Activated CD8-positive, alpha-beta T cell treated with anti-CD3 and anti-CD28 coated beads, Interleukin-2, amount 10 ng/mL, durations not matched to agents 7 days and 5 days (primary cell): ENCODE measurements at places on chromosomes 6 and 20. TPM values are rescaled to one million over a fixed set of nuclear protein-coding genes. Genes with fewer than 3 reads are reported as not detected.
A peak's percentile ranks its signal among the peaks of the same experiment; 100 is the strongest.

- H3K4me3 ChIP-seq, result no peak overlapping the region
- DNase-seq, result no peak
- no peak overlapping the region for H3K27ac ChIP-seq
- no peaks in the 10 kb centered on the region for H3K27me3 ChIP-seq
These were observed 141.2 kb downstream of the CDK19 start for GRCh38 chr6:110674096-110674495.

The OGFRL1 gene
- 8.8 TPM for total RNA-seq

The LY6G5C gene
- 5.5 TPM for total RNA-seq

The SAPCD1 gene
- 15.4 TPM for total RNA-seq

DNA sequence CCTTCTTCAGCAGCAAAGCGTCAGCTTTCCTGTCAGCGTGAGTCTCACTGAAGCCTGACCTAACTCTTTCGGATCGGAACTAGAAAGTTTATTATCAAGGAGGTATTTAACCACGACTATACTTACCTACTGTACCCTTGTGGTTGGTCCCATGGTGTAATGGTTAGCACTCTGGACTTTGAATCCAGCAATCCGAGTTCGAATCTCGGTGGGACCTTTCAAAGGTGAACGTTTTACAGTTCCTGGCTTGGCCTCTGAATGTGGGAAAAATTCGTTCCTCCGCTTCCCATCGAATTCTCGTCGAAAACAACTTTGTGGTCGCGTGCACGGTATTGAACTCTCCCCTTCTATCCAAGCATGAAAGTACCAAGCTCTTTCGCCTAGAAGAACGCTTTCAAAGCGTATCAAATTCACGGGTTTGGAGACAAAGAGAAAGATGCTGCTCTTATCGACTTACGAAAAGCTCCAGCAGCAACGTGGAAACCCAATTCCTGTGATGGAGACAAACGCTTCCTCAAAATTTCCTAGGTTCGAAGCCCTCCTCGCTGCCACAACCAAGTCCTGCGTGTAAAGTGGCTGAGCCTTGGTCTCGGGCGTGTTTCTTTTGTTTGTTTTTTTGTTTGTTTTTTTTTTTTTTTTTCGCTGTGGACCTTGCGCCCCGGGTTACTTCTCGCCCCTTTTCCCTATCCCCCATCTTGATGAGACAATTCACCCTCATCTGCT is 63.7 kb downstream of the GPX5 start:
- peaks cover 66% of the 10 kb centered on the region for H3K27me3 ChIP-seq
- H3K4me1 ChIP-seq, result peaks cover 42% of the 10 kb centered on the region
- H3K4me3 ChIP-seq, result peak overlapping the region; percentile 4
- H3K36me3 ChIP-seq, result peaks cover 7% of the 10 kb centered on the region
- DNase-seq, result peak; percentile 45

The TCP11 gene
- total RNA-seq, result not detected

The PTCRA gene
- not detected for total RNA-seq

The TDRD6 gene
- not detected for total RNA-seq

DNA sequence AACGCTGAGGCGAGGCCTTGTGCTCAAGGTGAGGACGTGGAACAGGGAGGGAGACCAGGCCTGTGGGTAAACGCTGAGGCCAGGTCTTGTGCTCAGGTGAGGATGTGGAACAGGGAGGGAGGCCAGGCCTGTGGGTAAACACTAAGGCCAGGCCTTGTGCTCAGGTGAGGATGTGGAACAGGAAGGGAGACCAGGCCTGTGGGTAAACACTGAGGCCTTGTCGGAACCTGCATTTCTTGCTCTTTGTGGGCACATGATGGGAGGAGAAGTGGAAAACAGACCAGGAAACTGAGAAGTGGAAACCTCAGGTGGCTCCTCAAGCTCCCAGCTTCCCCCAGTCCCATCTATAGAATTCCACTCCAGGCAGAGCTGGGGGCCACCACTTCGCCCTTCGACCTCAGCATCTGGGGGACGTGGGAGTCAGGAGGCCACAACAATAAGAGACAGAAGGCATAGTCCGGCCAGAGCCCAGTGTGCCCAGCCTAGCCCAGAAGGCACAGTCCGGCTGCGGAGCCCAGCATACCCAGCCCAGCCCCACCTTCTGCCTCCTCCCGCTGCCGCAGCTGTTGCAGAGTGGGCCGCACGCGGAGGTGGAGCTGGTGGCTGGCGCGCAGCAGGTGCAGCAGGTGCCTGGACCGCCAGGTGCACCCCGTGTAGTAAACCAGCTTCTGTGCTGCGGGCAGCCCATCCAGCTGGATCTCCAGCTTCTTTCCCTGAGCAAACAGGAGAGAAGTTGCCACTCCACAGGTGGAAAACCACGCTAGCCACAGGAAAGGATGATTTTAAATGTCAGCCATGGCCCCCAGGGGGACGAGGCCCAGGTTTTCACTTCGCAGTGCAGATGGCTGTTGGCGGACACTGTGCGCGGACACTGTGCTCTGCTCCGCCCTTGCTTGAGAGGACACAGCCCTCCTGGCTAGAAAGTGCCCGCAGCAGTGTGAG is 17.5 kb downstream of the FRMD1 start:
- no peaks in the 10 kb centered on the region for H3K36me3 ChIP-seq
- no peak for DNase-seq
- no peak overlapping the region for H3K27ac ChIP-seq
- H3K4me1 ChIP-seq, result no peaks in the 10 kb centered on the region
- no peak overlapping the region for H3K4me3 ChIP-seq
- no peaks in the 10 kb centered on the region for H3K27me3 ChIP-seq

The NR2E1 gene
- not detected for total RNA-seq

GRCh38 chr6:140462453-140463311 is 1088.2 kb upstream of the CITED2 start:
- no peaks in the 10 kb centered on the region for H3K27me3 ChIP-seq
- H3K27ac ChIP-seq, result no peak overlapping the region
- H3K4me3 ChIP-seq, result no peak overlapping the region
- no peaks in the 10 kb centered on the region for H3K4me1 ChIP-seq
- DNase-seq, result no peak

DNA sequence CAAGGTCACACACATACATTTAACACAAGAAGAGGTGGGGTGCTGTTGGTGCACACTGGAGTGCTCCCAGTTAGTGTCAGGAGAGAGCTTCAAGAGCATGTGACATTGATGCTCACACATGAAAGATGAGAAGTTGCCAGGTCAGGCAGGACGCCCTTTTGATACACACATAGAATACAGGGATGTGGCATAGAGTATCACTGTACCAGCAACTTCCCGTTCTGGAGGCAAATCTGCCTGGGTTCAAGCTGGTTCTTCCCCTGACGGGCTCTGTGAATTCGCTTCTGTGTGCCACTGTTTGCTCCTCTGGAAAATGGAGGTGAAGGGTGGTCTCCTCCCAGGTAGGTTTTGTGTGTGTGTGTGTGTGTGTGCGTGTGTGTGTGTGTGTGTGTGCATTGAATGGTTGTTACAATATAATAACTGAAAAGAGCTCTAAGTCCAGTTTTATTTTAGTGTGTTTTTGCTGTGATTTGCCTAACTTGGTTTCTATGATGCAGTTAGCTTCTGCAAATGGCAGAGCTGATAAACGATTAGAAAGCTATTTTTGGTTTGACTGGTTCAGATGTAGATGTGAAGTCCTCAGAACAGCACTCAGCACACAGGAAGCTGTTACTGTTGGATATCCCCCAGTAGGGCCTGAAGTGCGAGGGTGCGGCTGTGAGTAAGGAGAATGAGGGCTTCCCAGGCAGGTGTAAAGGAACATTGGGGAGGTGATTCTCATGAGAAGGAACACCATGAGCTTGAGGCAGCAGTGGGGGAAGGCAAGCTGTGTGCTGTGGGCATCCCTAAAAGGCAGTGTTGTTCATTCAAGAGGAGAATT is 53.4 kb downstream of the HIVEP1 start:
- H3K4me1 ChIP-seq, result peaks cover 49% of the 10 kb centered on the region
- H3K4me3 ChIP-seq, result no peak overlapping the region
- peaks cover 13% of the 10 kb centered on the region for H3K36me3 ChIP-seq
- peak overlapping the region; percentile 30 for H3K27ac ChIP-seq

DNA sequence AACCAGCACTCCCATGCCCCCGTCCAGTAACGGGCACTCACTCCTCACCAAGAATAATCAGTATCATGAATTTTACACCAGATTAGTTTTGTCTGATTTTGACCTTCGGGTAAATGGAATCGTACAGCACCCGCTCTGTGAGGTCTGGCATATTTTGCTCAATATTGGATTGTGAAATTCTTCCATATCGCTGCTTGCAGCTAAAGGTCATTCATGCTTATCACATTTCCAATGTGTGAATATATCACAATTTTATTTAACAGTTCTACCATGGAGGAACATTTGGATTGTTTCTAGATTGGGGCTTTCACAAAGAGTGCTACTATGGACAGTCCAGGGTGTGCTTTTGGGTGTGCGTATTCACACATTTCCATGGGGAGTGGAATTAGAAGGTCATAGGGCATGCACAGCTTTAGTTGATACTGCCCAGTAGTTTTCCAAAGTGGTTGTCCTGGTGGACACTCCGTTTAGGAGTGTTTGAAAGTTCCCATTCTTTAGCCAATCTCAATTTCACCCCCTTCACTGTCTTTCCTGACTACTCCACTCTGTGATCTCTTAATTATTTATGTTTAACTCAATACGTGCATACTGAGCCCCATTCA is 86.6 kb downstream of the ISM1 start:
- no peaks in the 10 kb centered on the region for H3K36me3 ChIP-seq
- H3K27ac ChIP-seq, result no peak overlapping the region
- H3K4me1 ChIP-seq, result no peaks in the 10 kb centered on the region
- H3K27me3 ChIP-seq, result peaks cover 5% of the 10 kb centered on the region
- H3K4me3 ChIP-seq, result no peak overlapping the region

DNA sequence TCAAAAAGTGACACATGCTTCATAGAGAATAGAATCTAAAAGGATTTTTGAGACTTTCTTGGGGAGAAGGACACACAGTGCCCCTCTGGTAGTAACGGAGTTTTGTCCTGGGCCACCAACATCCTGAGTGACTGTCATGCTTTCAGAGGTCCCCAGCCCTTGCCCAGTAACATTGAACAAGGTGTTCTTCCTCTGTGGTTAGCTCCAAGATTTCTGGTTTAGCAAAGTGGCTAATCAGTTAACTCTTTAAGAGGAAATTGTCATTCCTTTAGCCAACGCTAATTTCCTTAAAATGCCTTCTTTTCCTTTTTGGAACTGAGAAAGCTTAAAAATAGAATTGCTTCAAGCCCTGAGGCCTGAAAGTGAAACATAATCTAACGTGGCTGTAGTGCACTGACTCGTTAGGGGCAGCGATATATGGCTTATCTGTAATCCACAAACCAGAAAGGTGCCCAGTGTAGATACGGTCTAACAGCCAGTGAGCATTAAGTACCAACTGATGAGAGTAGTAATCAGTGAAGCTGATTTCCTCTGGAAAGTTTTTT is 7.8 kb downstream of the E2F3 start:
- no peaks in the 10 kb centered on the region for H3K27me3 ChIP-seq
- H3K36me3 ChIP-seq, result peaks cover 66% of the 10 kb centered on the region
- peak overlapping the region; percentile 48 for H3K4me3 ChIP-seq
- no peak for DNase-seq
- peak overlapping the region; percentile 61 for H3K27ac ChIP-seq

DNA sequence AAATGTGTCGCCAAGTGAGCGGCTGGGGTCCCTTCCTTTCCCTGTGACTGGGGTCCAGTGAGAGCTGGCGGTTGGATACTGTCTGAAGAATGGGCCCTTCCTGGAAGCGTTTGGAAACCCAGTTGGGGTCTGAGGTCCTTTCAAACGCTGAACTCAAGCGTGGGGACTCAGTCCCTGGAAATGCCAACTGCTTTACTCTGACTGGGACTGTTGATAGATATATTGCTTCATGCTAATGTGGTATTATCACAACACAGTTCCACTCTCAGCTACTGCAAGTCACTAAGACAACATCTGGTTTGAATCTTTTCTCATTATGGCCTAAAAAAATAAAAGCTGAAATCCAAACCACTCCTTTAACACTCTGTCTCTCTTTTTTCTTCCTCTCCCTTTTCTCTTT is 23.7 kb upstream of the PSMF1 start:
- no peak for DNase-seq
- no peaks in the 10 kb centered on the region for H3K4me1 ChIP-seq
- no peak overlapping the region for H3K27ac ChIP-seq

The GGTLC1 gene
- total RNA-seq, result not detected

The LAMA2 gene
- total RNA-seq, result not detected

GRCh38 chr6:12957321-12958051 is 240.9 kb downstream of the PHACTR1 start:
- H3K27ac ChIP-seq, result peak overlapping the region; percentile 18
- peak; percentile 30 for DNase-seq
- peaks cover 22% of the 10 kb centered on the region for H3K4me1 ChIP-seq
- no peaks in the 10 kb centered on the region for H3K36me3 ChIP-seq
- peaks cover 39% of the 10 kb centered on the region for H3K27me3 ChIP-seq
- peak overlapping the region; percentile 84 for H3K4me3 ChIP-seq

The PCK1 gene
- total RNA-seq, result not detected

DNA sequence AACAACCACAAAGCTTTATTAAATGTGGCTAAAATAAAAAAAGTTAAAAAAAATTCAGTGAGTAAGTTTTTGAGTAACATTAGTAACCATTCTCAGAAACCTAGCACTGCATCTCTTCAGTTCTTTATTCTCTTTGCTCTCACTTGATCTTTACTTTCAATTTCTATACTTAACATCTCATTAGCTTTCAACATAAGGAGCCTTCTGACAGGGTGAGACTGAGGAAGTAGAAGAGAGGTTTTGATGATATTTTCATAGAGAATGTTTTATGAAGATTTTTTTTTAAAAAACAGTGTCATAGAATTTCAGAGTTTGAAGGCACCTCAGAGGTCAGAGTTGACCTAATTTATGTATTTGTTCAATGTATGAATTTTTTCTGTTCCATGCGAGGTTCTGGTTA is 60.8 kb downstream of the FAM83B start:
- H3K27ac ChIP-seq, result no peak overlapping the region
- H3K4me3 ChIP-seq, result no peak overlapping the region
- no peak for DNase-seq
- no peaks in the 10 kb centered on the region for H3K36me3 ChIP-seq

- H3K36me3 ChIP-seq, result peaks cover 43% of the 10 kb centered on the region
- no peak overlapping the region for H3K27ac ChIP-seq
- H3K27me3 ChIP-seq, result no peaks in the 10 kb centered on the region
- no peak for DNase-seq
These were observed 74.8 kb downstream of the JARID2 start for GRCh38 chr6:15320693-15321092.
